ENCODE measurements at places on chromosomes 13 and 19. TPM values are rescaled to one million over a fixed set of nuclear protein-coding genes. Genes with fewer than 3 reads are reported as not detected.

DNA sequence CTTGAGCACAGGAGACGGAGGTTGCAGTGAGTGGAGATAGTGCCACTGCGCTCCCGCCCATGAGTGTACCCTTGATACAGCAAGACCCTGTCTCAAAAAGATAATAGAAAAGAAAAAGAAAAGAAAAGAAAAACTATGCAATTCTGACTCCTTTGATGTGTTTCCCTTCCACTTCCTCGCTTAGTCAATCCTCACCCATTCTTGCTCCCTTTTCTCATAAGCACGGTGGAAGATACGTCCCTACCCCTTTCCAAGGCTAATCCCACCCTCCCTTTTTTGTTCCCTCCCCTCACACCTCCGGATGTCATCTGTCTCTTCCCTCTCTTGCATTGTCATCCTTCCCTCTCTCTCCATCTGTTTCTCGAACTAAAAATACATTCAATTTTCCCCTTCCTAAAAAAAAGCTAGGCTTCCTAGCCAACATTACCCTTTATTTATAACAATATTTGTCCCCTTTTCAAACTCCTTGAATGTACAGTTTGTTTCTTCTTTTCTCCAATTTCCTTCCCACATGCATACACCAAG is 40.5 kb upstream of the ITM2B start:
- H3K27ac ChIP-seq, result no peak overlapping the region
- DNase-seq, result no peak
- no peak overlapping the region for H3K4me3 ChIP-seq
- H3K27me3 ChIP-seq, result no peaks in the 10 kb centered on the region
- no peaks in the 10 kb centered on the region for H3K36me3 ChIP-seq

DNA sequence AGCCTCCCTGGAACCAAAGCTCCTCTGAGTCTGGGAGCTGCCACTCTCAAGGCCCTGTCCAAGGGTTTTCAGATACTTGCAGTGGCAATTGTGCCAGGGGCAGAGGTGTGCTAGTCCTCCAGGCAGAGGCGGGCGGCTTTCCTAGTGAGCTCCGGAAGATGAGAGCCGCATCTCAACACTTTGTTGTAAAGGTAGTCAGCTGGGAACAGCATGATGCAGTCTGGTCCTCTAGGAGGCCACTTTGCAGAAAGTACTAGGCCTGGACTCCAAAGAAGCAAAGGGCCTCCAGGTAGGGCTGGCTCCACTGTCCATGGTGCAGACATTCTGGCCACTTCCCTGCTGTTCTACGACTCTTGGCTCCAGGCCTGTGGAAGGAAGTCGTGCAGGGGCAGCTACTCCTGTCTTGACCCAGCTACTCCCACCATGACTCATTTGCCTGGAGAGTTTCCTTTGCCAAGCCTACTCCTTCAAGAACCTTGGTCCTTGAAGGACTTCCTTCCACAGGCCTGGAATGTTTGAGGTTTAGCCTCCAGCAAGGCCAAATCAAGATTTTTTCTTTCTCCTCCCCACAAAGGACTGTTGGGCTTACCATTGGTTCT is 9.9 kb upstream of the ZNF536 start:
- H3K36me3 ChIP-seq, result no peaks in the 10 kb centered on the region
- no peak for DNase-seq
- H3K4me1 ChIP-seq, result no peaks in the 10 kb centered on the region
- no peak overlapping the region for H3K4me3 ChIP-seq

- H3K27me3 ChIP-seq, result no peaks in the 10 kb centered on the region
- no peaks in the 10 kb centered on the region for H3K4me1 ChIP-seq
- DNase-seq, result no peak
- H3K36me3 ChIP-seq, result no peaks in the 10 kb centered on the region
- no peak overlapping the region for H3K4me3 ChIP-seq
Measured at GRCh38 chr19:39057615-39058014, 25.3 kb upstream of the FBXO27 start.

DNA sequence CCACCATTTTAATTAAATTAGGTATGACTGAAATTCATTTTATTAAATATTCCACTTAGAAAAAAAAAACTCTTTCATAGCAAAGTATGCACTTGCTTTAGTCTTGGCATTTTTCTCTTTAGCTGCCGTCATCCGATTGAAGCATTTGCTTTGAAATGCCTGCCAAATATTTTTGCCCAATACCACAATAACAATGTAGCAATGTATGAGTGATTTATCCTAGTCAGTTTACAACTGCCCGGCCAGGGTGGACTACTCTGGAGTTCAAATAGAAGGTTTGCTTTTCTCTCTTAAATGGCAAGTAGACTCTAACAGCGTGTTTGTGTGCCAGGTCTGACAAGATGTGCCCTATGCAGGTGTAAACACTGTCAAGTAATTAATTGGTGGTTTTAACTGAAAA is 675.3 kb upstream of the SGCG start:
- DNase-seq, result no peak
- no peak overlapping the region for H3K27ac ChIP-seq
- H3K27me3 ChIP-seq, result no peaks in the 10 kb centered on the region
- no peak overlapping the region for H3K4me3 ChIP-seq

DNA sequence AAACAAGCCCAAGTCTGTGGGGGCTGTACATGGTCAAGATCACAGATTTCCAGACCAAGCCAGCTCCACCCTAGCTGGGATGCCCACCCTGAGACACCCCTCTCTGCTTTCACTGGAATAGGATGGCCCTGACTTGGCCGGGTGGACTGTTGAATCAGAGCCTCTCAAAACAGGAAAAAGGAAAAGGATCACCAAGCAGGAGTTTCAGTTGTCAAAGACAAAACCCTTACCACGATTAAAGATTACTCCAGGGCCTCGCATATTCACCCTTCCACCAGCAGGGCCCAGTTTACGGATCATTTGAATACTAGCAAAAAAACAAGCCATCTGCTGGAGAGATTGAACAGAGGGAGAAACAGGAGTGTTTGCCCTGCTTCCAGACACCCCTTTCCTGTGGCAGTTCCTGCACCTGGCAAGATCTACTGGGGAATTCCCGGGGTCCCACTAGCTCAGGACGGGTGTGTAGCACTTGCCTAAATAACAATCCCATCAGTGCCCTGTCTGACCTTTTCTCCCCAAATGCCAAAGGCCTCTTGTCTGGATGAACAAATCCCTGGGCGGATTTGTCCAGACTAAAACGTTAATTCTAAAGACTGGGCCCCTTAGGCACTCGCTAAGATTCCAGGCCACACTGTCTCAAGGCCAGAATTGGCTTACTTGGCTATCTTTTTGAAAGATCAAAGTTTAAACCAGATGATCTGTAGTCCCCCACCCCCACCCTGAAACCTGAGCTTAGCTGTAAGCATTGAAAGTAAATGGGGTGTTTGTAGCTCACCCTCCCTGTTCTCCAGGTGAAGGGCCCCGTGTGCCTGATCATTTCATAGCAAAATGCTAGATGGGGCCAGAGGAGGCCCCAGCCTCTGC is 38.4 kb downstream of the ACTN4 start:
- no peaks in the 10 kb centered on the region for H3K27me3 ChIP-seq
- H3K36me3 ChIP-seq, result no peaks in the 10 kb centered on the region
- H3K4me3 ChIP-seq, result no peak overlapping the region

DNA sequence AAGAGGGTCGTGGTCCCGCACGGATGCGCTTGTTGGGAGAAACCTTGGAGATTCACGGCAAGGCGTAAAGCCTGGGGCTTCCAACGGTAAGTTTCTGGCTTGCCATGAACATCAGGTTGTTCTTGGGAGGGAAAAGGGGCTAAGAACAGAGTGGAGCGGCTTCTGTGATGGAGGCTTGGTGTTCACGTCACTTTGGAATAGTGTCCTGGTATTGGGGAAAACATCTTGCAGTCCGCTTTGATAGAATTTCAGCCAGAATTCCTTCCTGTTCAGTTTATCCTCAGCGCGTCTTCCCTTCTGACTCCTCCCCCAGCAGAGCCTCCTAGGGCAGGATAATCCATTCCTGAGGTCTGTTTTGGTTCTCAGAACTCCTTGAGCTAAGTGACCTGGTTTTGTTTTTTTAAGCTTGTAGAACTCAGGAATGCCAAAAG is 2.0 kb downstream of the KCTD15 start:
- H3K36me3 ChIP-seq, result no peaks in the 10 kb centered on the region
- H3K27me3 ChIP-seq, result no peaks in the 10 kb centered on the region
- H3K4me3 ChIP-seq, result peak overlapping the region; percentile 68
- no peak for DNase-seq
- H3K4me1 ChIP-seq, result peaks cover 26% of the 10 kb centered on the region

GRCh38 chr13:101149735-101150384 is 266.4 kb downstream of the NALCN start:
- H3K27ac ChIP-seq, result no peak overlapping the region
- no peaks in the 10 kb centered on the region for H3K36me3 ChIP-seq
- no peaks in the 10 kb centered on the region for H3K27me3 ChIP-seq
- no peak overlapping the region for H3K4me3 ChIP-seq

DNA sequence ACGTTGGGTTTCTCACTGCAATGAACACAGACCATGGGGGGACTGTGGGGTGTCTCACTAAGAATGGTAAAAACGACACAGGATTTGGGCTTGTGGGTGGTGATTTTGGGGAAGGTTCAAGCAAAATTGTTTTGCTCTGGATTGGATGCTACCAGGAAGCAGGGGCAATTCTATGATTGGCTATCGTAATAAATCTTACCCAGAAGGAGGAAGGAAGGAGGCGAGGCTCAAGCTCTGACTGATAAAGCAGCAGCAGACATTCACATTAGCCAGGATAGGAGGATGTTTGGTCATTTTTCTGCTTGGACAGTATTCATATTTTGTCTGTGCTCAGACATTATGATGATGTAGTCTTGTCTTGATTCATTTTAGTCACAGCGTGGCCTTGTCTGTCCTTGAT is 1.5 kb downstream of the ZNF576 start:
- no peak for DNase-seq
- H3K4me3 ChIP-seq, result no peak overlapping the region
- no peak overlapping the region for H3K27ac ChIP-seq
- H3K36me3 ChIP-seq, result peaks cover 24% of the 10 kb centered on the region

DNA sequence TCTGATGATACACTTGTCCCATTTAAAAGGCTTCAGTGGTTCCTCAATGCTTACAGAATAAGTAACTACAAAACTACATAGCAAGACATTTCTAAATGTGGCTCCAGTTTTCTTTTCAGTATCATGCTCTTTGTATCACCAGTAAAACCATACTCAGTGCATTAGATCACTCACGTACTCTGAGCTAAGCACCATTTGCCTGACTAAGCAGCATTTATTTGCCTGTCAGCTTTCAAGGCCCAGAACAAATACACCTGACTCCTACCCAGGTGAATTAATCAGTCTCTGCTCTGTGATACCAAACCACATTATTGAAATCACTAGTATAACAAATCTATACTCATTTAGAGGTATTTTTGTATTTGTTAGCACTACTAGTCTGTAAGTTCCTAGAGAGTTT is 47.4 kb upstream of the PCDH20 start:
- H3K36me3 ChIP-seq, result no peaks in the 10 kb centered on the region
- no peaks in the 10 kb centered on the region for H3K4me1 ChIP-seq
- H3K27me3 ChIP-seq, result no peaks in the 10 kb centered on the region
- DNase-seq, result no peak
- no peak overlapping the region for H3K4me3 ChIP-seq

TSKS gene
- 1.2 TPM for total RNA-seq

TTC9B gene
- total RNA-seq, result not detected

HCST gene
- total RNA-seq, result 9.1 TPM

EFNA2 gene
- not detected for total RNA-seq

SPRED3 gene
- total RNA-seq, result 0.49 TPM

GIPR gene
- 3.4 TPM for total RNA-seq
